Astrocyte of the spinal cord (primary cell): ENCODE measurements at places on chromosomes 11 and 22.

GRCh38 chr11:10298342-10298741 is 4.3 kb upstream of the SBF2 start:
- DNase-seq, result peak; percentile 93

DNA sequence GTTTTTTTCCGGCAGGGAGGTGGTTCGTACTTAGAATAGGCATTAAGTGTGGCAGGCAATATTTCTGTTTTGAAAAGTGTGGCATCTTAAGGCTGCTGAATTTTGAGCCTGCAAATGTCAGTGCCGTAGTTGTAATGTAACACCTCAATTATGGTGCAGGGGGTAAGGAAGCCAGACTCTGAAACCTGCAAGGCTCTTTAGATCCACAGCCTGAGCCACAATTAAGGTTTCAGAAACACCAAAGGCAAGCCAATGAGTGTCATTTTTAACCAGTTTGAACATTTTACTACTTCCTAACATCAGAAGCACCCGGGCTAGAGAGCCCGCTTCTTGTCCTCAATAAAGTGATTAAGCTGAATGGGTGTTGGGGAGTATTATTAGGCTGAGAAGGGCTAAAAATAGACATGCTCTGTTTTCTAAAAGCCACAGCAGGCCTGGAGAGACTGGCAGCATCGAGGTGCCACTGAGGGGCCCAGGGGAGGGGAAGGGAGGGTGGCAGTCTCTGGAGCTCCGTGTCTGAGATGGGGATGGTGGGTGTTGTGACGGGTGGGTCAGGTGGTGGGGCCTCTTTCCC is 113.4 kb downstream of the ZBTB16 start:
- no peak for DNase-seq

DNA sequence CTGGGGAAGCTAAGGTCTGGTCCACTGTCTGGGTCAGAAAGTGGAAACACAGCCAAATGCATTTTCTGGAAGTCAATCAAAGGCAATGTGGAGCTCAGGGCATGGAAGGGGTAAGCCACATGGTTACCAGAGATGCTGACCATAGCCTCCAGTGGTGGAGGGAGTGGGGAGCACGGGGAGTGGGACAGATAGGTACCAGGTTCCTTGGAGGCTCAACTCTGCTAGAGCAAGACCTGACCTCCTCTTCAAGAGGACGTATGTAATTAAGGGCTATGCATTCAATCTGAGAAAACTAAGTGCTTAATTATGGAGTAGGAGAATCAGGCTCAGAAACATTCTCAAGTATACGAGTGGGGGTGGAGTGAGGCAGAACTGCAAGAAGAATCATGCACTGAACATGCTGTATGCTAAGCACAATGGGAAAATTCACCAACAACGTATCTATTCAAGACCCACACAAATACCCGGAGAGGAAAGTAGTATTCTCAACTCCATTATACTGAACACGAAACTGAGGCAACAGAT is 65.2 kb upstream of the PHOX2A start:
- no peak for DNase-seq

DNA sequence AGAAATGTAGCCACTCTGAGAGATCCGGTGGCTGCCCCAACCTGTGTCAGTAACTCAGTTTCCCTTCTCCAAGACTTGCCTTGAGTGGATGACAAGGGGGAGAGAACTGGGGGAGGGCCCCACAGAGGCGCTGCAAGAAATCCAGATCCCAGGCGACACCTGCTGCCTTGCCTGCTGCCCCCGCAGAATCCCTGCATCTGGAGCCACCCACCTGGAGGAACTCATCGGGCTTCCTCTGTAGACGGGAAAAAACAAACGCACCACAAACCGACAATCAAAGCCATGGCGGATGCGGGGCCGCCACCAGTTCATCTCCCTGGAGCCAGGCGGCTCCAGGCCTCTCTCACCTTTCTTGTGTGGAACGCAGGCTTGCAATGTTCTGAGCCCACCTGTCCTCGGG is 40.2 kb downstream of the MACROD1 start:
- no peak for DNase-seq

DNA sequence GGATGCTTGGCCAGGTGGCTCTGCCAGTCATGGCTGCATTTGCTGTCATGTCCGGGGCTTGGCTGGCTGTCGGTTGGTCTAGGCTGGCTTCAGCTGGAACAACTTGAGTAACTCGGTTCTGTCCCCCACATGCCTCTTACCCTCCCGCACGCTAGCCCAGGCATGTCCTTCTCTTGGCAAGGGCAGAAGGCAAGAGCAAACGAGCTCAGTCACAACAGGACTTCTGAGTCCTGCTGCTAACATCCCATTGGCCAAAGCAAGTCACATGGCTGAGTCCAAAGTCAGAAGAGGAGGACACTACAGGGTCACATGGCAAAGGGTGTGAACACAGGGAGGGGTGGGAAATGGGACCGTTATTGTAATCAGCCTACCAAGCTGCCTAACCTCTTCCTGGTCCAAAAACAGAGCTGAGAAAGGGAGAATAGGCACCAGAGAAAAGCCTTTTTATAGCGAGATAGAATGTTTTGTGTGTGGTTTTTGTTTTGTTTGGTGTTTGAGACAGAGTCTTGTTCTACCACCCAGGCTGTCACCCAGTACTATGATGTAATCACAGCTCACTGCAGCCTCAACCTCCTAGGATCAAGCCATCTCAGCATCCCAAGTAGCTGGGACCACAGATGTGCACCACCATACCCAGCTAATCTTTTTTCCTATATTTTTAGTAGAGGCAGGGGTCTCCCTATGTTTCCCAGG is 81.9 kb downstream of the MN1 start:
- DNase-seq, result no peak

DNA sequence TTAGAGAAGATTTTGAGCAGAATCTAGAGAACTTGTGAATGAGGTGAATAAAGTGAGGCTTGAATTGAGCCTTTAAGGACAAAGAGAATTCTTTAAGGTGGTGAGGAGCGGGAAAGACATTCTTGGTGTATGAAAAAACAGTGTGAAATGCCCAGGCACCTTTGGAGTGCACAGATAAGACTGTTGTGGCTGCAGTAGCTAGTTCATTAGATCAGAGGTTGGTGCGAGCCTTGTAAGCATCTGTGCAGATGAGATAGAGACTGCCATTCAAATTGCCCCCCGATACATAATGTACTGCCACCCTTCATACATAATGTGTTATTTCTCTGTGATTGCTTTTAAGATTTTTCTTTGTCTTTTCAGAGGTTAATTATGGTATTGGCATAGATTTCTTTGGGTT is 31.3 kb downstream of the ATXN10 start:
- no peak for DNase-seq

- no peak for DNase-seq
These were observed 535.8 kb downstream of the TBC1D22A start for GRCh38 chr22:47298017-47298785.

DNA sequence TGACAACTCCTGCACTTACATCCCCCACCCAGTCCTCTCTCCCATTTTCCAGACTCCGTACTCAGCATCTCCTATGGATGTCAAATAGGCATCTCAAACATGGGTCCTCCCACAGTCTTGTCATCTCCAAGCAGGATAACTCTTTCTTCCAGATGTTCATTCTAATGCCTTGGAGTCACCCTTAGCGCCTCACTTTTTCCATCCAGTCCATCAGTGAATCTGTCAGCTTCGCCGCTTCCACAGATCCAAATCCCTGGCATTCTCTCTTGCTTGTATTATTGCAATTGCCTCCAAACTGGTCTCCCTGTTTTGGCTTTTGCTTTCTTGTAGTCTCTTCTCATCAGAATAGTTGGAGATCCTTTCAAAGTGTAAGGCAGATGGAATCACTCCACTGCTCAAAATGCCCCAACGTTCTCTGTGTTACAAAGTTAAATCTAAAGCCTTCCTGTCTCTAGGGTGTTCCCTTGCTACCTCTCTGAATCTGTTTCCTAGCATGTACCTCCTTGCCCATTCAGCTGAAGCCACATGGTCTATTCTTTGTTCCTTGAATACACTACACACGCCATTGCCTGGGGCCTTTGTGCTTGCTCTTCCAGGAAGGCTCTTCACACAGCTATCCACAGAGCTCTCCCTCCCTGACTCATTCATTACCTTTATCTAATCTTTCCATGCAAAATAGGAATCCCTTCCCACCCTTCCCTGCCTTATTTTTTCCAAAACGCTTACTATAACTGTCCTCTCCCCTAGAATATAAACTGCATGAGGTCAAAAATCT is 64.8 kb downstream of the UBASH3B start:
- DNase-seq, result no peak

- no peak for DNase-seq
These were observed 58.7 kb upstream of the NCAM1 start for GRCh38 chr11:112902361-112903011.

DNA sequence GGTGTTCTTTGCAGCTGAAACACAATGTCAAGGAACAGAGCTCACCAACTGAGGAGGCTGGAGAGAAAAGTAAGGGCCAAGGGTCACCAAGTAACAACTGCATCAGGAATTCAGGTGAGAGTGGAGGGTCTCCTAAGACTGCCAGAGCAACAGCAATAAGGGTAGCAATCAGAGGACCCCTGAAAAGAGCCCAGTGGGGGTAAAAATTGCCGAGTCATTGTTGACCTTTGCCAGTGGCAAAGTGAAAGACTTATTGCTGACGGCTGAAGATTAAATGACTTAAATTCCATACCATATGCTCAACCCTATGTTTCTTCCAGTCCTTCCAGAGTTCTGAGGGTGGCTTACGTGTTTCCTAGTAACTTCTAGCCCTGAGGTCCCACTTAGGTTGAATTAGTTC is 51.9 kb upstream of the ARHGAP42 start:
- DNase-seq, result no peak

DNA sequence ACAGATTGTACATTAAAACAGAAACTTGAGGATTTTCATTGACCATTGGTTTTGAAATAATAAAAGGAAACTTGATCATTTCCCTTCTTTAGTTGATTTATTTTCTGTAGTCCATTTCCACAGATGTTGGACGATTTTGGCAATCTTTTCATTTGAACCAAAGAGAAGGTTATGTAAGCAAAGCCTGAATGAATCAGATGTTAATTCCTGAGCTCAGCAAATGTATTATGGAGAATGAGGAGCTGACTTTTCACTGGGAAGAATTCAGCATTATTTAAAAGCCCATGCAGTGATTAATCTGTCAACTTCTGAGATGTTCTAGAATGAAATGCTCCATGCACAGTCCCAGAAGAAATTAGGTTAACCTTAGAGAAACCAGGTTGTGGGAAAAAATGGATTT is 29.0 kb downstream of the ELMOD1 start:
- peak; percentile 22 for DNase-seq

- no peak for DNase-seq
These were observed 66.5 kb upstream of the LIN7C start for GRCh38 chr11:27573024-27573423.

DNA sequence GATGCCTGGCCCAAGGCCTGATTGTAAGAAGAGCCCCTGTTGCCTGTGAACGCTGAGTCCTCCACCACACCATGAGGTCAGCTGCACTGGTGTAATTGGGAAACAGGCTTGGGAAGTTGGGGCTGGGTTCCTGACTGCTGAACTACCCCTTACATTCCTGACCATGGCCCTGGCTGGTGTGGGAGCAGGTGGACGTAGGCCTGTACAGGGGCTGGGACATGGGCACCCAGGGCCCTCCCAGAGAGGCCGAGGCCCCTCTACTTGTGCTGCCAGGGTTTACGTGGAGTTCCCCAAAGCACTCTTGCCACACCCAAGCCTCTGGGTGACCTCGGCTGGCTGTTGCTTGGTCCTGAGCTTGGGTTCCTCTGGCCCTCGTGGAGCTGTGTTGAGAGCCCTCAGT is 5.4 kb downstream of the RELT start:
- no peak for DNase-seq

DNA sequence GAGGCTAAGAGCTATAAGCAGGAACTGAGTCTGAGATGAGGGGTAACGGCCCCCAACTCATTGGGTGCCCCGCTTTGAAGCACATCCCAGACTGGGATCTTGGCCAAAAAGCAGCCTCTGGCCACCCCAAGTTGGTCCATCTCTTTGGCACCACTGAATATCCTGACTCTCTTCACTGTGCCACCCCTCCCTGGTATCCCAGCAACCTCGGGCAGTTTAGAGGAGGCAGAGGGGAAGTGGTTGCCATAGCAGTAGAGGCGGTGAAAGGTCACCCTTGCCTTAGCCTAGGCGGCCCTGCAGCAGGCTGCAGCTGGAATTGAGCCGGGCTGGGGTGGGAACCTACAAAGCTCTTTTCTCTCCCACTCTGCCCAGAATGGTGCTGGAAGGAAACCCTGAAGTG is 1.1 kb downstream of the PELI3 start:
- DNase-seq, result no peak

DNA sequence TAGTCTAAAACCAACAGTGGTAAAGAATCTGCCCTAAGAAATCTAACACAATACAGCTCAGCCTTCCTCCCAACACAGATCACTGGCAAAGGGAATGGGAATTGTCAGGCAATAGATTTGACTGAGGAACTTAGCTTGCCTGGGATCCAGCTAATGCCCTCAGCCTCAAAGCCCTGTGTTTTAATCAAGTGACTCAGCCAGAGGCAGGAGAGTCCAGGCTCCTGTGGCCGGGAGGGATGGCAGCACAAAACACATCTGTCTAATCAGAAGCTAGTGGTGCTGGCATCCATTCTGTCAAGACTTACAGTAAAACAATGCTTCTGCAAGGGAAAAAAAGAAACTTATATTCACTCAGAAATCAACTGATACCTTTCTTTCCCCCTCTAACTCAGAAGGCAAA is 5.6 kb downstream of the SYTL2 start:
- peak; percentile 39 for DNase-seq

DNA sequence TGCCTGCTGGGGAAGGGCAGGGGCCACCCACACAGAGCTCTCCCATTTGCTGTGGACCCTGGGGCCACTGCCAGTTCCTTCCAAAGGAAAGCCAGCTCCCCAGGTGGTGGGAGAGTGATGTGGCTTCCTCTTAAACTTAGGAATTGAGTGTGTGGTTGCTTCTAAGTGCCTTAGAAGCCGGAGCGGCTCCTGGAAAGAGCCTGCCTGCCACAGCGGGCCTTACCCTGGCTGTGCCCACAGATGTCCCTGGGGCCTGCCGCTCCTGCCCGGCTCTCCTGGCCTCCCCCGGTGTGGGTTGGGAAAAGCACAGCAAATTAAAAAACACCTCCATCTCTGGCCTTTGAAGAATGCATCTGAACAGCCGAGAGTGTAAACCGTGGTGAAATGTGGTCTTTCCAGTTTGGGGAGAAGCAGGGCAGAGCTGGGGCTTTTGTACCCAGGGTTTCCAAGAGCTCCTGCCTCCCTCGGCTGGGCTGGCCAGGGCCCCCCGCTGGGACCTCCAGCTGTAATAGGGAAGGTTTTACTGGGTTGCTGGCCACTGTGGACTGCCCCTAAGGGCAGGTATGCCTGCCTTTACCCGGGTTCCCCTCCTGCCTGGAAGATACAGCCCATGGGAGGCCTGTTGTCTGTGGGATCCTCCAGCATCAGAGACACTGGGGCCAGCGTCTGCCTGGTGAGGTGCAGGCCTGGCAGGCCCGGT is 30.2 kb downstream of the LRP5 start:
- peak; percentile 73 for DNase-seq

DNA sequence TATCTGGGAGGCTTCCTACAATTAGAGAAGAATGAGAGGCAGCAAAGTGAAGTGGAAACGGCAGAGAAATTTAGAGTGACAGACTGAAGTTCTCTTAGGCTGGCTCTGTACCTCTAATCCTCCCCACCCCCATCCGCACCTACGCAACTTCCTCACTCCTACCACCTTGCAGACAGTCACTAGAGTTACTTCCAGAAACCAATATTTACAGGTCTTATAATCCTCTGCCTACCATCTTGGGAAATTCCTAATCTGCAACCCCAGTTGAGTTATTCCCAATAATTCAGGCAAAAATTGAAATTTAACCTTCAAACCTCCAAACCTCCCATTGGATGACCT is 71.7 kb downstream of the PAK1 start:
- no peak for DNase-seq

- DNase-seq, result no peak
These were observed 21.3 kb upstream of the ELFN2 start for GRCh38 chr22:37448516-37449127.

- peak; percentile 77 for DNase-seq
These were observed 45.8 kb downstream of the MIAT start for GRCh38 chr22:26702906-26703830.

- DNase-seq, result no peak
These were observed 9.4 kb upstream of the SLC25A1 start for GRCh38 chr22:19187716-19188563.
